Naive thymus-derived CD4-positive, alpha-beta T cell (primary cell): ENCODE measurements at places on chromosomes 7 and 10. TPM values are rescaled to one million over a fixed set of nuclear protein-coding genes. Genes with fewer than 3 reads are reported as not detected.

GRCh38 chr7:92987095-92987494, 130.7 kb downstream of the SAMD9 start:
- H3K36me3 ChIP-seq = no peaks in the 10 kb centered on the region
- no peaks in the 10 kb centered on the region for H3K4me1 ChIP-seq
- H3K27me3 ChIP-seq = no peaks in the 10 kb centered on the region
- no peak for DNase-seq
- no peak overlapping the region for H3K27ac ChIP-seq
- no peak overlapping the region for H3K4me3 ChIP-seq

GRCh38 chr10:70510904-70511303, 32.3 kb downstream of the PALD1 start:
- no peaks in the 10 kb centered on the region for H3K36me3 ChIP-seq
- no peaks in the 10 kb centered on the region for H3K4me1 ChIP-seq
- H3K4me3 ChIP-seq = no peak overlapping the region
- H3K27ac ChIP-seq = no peak overlapping the region
- DNase-seq = no peak

DNA sequence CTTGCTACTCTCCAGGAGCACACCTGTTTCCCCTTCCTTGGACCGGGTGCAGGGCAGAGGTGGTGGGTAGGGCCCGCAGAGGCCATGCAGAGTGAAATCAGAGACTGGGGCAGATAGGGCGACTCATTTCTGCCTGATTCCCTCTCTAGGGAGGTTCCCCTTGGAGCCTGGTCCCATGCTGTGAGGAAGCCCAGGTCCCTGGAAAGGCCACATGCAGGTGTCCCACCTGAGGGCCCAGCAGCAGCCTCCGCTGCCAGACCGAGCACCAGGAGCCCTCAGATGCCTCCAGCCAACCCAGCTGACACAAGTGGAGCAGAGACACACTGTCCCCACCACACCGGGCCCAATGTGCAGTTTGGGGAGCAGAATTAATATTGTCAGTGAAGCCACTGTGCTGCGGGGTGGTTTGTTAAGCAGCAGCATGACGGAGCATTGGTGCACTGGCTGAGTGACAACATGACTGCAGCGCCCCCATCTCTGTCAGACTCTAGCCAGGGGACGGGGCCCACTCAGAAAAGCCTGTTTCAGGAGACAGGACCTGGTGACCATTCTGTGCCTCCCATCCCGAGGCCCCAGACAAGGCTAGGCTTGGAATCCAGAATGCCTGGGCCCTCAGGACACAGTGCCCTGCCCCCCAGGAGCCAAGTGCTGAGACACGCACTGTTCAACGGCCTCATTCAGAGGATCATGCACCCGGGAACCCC, 30.4 kb upstream of the RET start:
- H3K36me3 ChIP-seq = no peaks in the 10 kb centered on the region
- no peak for DNase-seq
- H3K4me1 ChIP-seq = no peaks in the 10 kb centered on the region
- H3K27me3 ChIP-seq = no peaks in the 10 kb centered on the region

DNA sequence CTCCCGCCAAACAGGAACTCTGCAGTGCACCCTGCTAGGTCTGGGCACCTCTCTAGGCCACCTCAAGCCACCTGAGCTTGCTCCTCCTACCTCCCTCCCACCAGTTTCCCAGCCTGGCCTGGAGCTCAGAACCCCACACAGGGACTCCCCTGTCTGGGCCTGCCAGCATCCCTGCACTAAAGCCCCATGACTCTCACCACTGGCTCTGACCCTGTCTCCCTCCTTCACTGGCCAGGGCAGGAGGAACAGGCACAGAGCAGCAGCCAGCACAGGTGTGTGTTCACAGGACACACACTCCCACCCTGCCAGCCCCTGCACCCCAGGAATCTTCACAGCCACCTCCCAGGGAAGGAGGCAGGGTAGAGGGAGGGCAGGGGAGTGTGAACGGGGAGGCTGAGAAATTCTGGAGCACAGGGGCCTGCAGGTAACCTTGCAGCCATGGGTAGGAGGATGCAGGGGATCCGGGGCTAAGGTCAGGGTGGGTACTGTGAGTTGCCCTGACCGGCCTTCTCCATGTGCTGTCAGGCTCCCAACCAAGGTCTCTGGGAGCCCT, 13.9 kb upstream of the ANTXRL start:
- DNase-seq = no peak
- peak overlapping the region; percentile 69 for H3K27ac ChIP-seq
- H3K27me3 ChIP-seq = no peaks in the 10 kb centered on the region
- H3K4me3 ChIP-seq = no peak overlapping the region
- H3K36me3 ChIP-seq = no peaks in the 10 kb centered on the region

The FBXL13 gene
- 1.2 TPM for total RNA-seq

DNA sequence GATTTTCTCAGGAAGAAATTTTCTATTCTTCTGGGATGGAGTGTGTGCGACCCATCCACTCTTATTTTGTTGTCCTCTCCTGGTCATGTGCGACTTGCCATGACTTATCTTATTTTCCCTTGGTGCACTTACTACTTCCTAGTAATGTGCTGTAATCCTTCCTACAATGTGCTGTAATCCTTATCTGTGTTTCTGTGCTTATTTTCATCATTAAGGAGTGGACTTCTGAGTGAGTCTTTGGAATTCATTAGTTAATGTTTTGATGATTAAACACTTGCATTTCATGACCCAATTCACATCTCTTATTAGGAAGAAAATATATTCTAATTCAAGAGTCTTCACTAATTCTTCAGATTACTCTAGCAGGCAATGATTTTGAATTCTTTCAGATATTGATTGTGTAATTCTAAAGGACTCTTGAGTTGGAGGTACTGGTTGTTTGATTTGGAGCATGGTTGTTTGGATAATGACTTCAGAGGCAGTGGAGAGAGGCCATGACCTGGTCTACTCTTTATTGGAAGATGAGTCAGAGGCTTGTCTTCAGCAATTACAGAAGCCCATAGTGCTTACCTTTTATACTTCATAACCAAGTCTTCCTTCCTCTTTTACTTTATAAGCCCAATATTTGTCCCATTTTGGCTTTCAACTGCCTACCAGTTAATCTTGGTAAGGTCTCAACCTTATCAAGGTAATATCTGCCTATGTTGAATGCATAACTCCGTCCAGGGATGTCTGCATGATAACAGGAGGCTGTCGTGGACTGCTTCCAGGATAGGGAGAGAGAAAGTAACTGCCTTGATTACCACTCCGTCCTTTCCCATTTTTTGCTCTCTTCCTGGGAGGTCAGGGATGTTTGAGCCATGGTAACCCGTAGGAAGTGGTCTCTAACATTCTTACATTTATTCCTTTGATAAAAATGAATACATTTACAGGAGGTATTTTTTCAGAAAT, 278.3 kb upstream of the SP8 start:
- no peaks in the 10 kb centered on the region for H3K27me3 ChIP-seq
- no peak overlapping the region for H3K4me3 ChIP-seq
- no peak for DNase-seq
- no peaks in the 10 kb centered on the region for H3K4me1 ChIP-seq
- no peak overlapping the region for H3K27ac ChIP-seq

The RTKN2 gene
- 2.3 TPM for total RNA-seq

The MGAM2 gene
- not detected for total RNA-seq

The SRRM3 gene
- total RNA-seq = not detected

The ANKRD22 gene
- not detected for total RNA-seq

- H3K27me3 ChIP-seq = no peaks in the 10 kb centered on the region
- no peaks in the 10 kb centered on the region for H3K4me1 ChIP-seq
- no peaks in the 10 kb centered on the region for H3K36me3 ChIP-seq
- H3K4me3 ChIP-seq = peak overlapping the region; percentile 41
- H3K27ac ChIP-seq = no peak overlapping the region
These were observed 9.9 kb downstream of the ZNF511 start for GRCh38 chr10:133318494-133319127.

The LRWD1 gene
- 22.0 and 24.7 TPM in 2 replicates for total RNA-seq

GRCh38 chr10:62959553-62959952, 143.4 kb upstream of the EGR2 start:
- H3K27ac ChIP-seq = no peak overlapping the region
- DNase-seq = no peak
- no peaks in the 10 kb centered on the region for H3K36me3 ChIP-seq

The DNA2 gene
- total RNA-seq = 7.3 TPM

- no peaks in the 10 kb centered on the region for H3K36me3 ChIP-seq
- H3K27me3 ChIP-seq = no peaks in the 10 kb centered on the region
- DNase-seq = no peak
- H3K4me1 ChIP-seq = no peaks in the 10 kb centered on the region
- H3K4me3 ChIP-seq = no peak overlapping the region
These were observed 307.3 kb downstream of the THSD7A start for GRCh38 chr7:11524476-11525397.

The DRGX gene
- not detected for total RNA-seq

- H3K4me3 ChIP-seq = no peak overlapping the region
- no peaks in the 10 kb centered on the region for H3K4me1 ChIP-seq
- DNase-seq = no peak
- H3K27me3 ChIP-seq = no peaks in the 10 kb centered on the region
- no peaks in the 10 kb centered on the region for H3K36me3 ChIP-seq
These were observed 128.8 kb upstream of the FZD8 start for GRCh38 chr10:35770817-35771355.

DNA sequence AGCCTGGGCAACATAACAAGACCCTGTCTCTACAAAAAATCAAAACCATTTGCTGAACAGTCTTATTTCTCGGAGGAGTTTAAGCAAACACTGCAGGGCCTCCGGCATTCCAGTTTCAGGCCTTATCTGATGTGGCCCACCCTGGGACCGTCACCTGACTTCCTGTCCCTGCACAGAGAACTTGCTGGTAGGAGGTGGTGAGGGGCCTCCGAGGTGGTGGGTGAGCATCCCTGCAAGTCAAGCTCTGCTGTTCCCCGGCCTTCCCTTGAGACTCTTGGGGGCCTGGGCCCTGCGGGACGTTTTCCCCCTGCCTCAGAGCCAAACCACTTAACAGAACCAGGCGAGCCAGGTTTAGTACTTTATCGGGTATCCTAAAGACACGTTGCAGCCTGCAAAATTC, 44.5 kb upstream of the AP5Z1 start:
- DNase-seq = no peak
- no peaks in the 10 kb centered on the region for H3K4me1 ChIP-seq
- H3K27ac ChIP-seq = no peak overlapping the region
